GM06990 (cell line): ENCODE measurements at places on chromosomes 7 and 10.
A peak's percentile ranks its signal among the peaks of the same experiment; 100 is the strongest.

DNA sequence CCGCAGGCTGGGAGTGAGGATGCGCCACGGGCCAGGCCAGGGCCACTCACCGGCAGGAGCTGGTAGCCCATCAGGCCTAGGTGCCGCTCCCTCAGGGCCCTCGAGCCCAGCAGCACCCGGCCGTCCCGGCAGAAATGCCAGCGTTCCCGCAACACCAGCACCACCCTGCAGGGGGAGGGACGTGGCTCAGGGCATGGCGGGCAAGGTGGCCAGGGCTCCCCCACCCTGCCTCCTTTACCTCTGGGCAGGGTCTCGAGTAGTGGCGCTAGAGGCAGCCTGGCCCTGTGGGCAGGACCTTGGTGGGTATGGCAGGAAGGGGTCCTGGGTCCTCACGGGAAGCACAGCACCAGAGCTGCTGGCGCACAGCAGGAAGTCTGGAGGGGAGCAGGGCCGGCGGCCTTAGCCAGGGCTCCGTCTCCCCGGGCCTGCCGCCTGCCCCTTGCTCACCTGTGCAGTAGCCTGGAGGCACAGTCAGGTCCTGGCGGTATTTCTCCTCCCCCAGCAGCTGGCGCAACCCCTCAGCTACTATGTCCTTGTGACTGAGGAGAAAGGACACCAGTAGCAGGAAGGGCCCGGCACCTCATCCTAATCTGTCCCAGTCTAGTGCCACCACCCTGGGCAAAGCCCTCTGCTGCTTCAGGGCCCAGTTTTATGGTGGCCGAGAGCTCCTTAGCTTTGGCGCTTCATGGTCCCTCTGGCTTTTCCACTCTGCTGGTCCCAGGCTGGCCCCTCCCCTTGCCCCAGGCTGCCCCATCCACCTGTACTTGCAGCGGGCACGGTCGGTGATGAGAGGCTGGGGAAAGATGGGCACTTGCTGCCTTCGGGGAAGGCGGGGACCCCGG lies 3.5 kb downstream of the FASTK start:
- DNase-seq = no peak

DNA sequence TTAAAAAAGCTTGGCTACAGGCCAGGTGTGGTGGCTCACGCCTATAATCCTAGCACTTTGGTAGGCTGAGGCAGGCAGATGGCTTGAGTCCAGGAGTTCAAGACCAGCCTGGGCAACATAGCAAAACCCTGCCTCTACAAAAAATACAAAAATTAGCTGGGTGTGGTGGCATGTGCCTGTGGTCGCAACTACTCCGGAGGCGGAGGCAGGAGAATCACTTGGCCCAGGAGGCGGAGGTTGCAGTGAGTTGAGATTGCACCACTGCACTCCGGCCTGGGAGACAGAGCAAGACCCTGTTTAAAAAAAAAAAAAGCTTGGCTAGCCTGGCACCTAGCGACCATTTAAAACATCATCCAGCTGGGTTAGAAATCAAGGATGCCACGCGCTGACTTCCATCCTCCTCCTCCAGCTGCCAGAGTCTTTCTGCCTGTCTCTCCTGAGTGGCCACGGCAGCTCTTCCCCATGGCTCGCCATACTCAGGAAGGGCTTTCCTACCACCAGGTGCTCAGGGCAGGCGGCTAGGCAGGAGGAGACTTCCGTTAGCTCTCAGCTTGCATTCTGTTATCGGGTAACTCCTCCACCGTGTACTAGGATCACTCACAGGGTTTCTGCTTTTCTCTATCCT lies 45.0 kb downstream of the DENND2A start:
- no peak for DNase-seq

DNA sequence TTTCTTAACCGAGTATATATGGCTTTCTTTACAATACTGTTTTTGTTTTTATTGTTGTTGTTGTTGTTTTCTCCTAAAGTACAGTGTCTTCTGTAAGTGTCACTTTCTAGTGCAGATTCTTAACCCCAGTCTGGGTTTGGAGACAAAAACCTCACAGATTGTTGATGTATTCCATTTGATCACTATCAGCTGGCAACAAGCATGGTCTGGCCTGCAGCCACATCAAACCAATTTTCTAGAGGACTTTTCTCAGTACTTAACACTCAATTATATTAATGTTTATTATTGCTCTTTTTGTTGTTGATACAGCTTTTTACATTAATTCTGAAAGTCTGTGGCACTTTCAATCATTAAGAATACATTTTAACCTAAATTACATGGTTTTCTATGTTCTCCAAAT lies 17.1 kb downstream of the LRRN3 start:
- DNase-seq = no peak

DNA sequence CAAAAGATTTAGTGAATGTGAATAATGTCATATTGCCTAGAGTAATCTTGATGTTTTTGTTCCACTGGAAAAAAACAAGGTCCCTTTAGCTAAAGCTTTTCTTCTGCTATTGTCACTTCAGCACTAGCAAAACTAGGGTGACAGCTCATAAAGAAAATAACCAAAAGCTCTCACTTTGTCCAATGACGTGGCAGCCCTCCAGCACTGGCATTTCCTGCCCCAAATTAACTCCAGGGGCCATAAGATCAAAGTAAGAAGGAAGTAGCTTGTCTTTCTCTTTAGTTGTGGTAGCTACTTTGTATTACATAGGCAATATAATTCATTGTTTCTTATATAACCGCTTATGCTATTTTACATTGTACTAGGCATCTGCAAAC lies 47.3 kb downstream of the LRRN3 start:
- DNase-seq = peak; percentile 73

DNA sequence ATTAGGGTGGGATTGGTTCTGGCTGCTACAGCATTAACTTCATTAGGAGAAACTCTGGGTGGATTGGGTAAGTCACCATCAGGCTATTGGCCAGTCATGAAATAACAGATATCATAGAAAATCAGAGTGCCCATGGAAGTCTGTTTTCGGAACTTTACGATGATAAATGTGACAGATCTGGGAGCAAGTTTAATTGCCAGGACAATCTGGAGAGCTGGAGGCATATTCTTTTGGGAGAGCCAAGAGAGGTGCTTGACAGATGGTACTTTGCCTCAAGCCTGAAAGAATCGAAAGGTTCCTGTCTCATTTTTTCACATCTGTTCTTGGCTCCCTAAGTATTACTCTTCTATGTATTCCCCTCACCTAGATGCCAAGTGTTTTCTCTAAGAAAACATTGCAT lies 369.9 kb downstream of the CNTNAP2 start:
- no peak for DNase-seq

DNA sequence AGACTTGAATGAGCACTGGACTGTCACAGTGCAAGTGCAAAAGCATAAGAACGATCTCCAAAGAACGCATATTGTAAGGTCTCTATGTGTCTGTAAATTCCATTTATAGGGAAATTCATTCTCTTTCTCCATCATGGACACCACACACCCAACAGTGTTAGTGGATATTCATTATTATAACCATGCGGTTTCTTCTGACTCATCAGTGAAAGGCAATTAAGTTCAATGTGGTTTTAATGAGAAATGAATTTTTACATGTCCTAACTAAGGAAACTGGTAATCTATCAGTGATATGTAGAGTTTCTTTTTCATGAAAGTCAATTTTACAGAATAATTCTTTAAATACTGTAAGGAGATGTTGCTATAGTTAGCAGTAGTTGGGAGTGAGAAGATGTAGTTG lies 25.9 kb downstream of the GIMAP8 start:
- no peak for DNase-seq

- DNase-seq = peak; percentile 46
Observed at GRCh38 chr10:74419958-74420375, 268.9 kb downstream of the ADK start.

DNA sequence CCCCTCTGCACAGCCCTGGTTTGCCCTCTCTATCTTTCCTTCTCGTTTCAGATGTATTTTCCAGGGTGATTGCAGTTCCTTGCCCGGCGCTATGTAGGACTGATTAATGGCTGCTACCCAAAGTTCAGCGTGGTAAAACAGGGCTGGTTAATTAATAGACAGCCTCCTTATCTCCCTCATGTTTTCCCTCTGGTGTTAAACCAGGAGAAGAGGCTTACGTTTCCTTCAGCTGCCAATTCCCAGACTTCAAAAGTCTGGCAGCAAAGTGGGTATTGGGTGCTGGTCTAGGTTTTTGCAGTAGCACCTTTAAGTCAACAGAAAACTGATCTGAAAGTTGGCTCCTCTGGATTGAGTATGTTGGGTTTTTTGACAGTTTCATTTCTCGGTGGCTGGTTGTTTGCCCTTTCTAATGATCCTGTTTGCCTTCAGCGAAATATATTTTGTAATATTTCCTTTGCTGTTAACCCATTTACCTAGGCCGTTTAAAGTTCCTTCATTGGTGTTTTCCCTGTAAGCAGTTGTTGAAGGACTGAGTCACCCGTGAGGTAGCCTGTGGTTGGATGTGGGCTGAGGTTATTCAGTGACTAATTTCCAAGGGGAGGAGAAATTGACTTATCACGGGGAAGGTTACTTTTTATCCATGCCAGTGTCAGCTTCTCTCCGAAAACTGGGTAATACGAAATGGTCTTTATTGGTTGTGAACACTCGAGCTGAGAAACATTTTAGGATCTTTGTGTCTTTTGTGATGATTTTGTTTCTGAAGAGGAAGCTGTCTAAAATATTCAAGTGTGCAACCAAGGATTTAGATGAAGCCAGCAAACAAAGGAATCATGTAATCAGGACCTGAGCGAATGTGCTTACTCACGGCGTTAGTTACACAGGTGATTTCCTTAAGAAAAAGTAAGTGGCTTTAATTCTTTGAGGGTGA lies 257.2 kb downstream of the KIAA1217 start:
- peak; percentile 38 for DNase-seq

DNA sequence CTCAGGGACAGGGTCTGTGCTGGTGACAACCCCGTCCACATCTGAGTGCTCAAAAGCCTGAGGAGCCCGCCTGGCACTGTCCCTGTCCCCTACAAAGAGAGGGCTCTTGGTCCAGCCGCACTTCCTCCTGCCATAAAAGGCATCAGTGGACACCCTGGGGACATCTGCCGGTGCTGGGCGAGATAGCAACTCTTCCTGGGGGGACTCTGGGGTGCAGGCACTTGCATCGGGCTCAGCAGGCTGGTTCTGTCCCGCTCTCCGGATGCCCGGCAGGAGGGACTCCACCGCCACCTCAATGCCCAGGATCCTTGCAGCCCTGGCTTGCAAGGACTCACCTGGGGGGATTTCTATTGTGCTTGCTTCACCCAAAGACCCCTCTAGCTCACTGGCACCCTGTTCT lies 32.8 kb downstream of the JCAD start:
- no peak for DNase-seq

GRCh38 chr10:19811540-19811939 lies 4.7 kb upstream of the PLXDC2 start:
- DNase-seq = no peak

DNA sequence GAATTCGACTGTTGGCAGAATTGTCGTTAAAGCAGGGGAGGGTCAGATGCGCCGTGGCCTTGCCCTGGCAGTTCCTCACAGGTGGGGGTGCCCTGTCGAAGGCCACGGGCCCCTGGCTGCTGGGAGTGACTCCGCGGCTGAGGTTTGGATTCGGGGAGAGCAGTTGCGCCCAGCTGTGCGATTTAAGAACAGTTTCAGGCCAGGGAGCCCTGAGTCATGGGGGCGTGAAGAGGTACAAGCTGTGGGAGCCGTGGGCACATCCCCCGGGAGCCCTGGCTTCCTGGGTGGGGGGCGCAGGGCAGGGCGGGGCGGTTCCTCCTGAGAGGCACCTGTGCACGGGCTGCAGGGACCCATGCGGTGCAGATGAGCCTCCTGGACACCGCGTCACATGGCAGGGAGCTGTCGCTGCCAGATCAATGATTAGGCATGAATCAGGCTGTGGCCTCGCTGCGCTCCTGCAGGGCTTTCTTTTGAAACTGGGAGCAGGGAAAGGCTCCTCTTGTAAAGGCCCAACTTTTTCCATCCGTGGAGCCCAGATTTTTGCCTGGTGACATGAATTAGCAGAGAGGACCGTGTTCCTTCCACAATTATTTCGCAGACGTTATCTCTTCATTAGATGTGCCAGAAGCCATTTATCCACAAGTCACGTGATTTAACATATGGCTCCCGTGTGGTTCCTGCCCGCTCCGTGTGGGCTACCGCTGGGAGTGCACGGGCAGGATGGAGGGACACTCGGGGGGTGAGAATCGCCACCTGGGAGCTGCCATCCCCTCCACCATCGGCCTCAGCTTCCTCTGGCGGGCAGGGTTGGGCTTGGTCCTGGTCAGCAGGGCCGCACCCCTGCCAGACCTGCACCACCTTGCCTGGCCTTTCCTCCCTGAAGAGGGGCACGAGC lies 918 bp downstream of the PWWP2B start:
- peak; percentile 34 for DNase-seq

- DNase-seq = no peak
Observed at GRCh38 chr7:79553811-79554555, 100.5 kb upstream of the MAGI2 start.

DNA sequence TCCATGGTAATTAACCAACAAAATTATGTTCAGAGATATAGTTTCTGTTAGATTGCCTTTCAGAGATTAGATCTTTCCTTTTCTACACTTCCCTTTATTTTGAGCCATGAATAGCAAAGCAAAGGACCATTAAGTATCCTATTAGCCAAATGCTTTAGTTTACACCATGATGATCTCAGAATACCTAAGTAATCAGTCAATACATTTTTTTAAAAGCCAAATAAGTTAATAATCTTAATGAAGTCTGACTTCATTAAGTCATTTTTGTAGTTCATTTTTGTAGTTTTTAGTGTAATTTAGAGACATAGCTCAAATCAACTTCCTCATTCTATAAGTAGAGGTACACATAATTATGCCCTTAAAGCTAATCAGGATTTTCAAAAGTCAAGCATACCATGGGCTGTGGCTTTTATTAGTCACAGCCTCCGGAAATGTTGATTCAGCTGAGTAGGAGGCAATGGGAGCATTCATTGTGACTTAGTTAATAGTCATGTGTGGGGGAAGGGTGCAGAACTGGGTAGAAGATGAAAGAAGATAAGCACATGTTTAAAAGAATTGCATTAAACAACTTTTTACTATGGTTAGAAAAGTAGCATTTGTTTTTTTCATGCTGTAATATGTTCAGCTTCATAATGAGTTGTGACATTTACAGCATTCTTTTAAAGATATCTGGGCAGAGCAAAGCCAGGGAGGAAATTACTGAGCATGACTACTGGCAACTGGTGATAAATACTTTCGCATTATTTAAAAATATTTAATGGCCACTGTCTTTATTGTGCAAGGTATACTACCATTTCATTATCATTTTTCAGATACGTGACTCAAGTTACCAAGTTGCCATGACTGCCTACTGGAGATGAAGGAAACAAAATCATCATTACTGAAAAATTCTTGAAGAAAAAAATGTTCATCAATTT lies 57.3 kb upstream of the CCDC71L start:
- DNase-seq = peak; percentile 80

DNA sequence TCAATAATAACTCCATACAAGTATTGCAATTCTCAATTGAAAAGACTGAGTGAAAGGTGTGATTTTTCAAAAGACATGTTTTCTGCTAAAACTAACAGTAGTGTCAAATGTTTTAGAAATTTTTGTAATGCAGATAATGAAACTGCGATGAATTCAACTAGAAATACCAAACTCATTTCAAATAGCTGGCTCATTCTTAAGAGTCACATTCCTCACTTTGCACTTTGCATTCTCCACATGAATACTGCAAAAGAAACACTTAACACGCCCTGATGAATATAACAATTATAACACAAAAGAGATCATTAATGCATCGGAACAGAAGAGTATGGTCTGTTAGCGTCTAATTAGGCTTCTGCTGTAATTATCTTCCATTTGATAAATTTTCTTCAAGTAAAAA lies 15.5 kb upstream of the TSPAN12 start:
- DNase-seq = no peak

GRCh38 chr10:91462423-91462822 lies 52.3 kb downstream of the HECTD2 start:
- no peak for DNase-seq

GRCh38 chr7:92456236-92456635 lies 9.0 kb downstream of the GATAD1 start:
- DNase-seq = no peak
